ENCODE measurements at places on chromosomes 13 and 19.

DNA sequence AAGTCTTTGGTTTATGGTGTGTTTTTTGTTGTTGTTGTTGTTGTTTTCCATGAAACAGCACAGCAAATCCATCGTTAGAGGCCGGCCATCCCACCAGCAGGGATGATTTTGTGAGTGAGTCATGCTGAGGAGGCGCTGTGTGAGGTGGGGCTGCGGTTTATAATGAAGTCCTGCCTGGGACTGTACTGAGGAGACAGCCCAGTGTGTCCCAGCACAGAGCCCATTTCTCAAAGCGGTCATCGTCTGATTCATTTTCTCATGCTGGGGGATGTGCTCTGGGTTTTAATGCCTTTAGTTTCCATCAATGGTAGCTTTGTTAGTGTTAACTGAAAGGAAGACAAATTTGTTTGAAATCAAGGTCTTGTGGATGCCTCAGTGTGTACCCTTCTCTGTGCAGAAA, 129.3 kb upstream of the SERP2 start:
- DNase-seq = no peak

- no peak for DNase-seq
These were observed 15.9 kb downstream of the ZNF573 start for GRCh38 chr19:37763488-37763887.

DNA sequence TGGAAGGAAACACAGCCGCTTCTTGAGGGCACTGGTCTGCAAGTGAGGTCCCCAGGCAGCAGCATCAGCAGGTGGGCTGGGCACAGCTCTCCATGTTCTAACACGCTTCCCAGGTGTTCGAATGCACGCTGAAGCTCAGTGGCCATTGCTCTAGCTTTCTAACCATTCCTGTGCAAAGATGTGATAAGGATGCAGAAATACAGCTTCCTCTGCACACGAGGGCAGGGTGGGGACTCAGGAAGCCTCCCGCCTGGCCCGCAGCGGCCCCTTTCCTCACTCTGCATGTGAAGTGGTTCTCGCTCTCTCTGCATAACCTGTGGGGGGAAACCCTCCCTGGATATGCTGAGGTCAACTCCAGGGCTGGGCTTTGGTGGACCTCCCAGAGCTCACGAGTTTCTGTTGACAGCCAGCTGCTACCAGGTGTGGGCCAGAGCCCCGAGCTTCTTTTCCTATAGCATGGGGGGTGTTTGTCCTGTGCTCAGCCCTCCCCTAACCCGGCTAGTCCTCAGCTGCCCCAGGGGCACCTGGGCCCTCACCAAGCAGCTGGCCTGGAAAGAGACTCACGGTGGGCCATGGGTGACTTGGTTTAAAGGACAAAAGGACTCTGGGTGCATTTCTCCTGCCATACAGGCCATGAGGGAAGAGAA, 168.2 kb downstream of the TEX29 start:
- no peak for DNase-seq

GRCh38 chr13:44807449-44808034, 181.7 kb downstream of the NUFIP1 start:
- DNase-seq = no peak

DNA sequence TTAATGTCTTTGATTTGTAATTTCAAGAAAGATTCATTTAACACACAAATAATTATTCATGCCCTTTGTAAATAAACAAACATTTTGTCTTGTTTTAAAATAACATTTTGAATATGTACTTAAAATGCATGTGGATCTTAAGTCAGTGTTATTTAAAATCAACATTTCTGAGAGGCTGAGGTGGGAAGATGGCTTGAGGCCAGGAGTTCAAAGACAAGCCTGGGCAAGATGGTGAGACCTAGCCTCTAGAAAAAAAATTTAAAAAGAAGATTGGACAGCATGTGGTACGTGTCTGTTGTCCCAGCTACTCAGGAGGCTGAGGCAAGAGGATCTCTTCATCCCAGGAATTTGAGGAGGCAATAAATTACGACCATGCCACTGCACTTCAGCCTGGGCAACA, 1268.2 kb downstream of the SLITRK1 start:
- DNase-seq = no peak

GRCh38 chr13:43785261-43785649, 1.5 kb downstream of the ENOX1 start:
- DNase-seq = no peak

All from Caco-2 (cell line).